Fibroblast of skin of right biceps (primary cell): ENCODE measurements at places on chromosomes 4 and X.

- DNase-seq, result peak; percentile 48
Measured at GRCh38 chr4:53116954-53117353, 248.9 kb downstream of the SCFD2 start.

DNA sequence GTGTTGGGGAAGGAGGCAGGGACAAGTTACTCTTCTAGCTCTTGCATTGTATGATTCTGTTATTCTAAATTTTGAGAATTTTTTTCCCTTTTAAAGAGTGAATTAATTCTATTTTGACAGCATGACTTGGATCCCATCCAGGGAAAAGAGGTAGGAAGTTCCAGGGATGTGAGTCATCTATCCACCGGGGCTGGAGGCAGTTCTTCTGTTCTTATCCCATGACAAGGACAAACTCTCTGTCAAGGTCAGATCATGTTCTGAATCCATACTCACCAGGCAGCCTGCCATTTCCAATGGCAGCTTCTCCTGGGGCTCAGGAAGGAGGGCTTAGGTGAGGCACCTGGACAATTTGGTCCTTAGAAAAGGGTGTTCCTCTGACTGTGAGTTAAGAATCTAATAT, 132.0 kb upstream of the MED14 start:
- DNase-seq, result peak; percentile 72

DNA sequence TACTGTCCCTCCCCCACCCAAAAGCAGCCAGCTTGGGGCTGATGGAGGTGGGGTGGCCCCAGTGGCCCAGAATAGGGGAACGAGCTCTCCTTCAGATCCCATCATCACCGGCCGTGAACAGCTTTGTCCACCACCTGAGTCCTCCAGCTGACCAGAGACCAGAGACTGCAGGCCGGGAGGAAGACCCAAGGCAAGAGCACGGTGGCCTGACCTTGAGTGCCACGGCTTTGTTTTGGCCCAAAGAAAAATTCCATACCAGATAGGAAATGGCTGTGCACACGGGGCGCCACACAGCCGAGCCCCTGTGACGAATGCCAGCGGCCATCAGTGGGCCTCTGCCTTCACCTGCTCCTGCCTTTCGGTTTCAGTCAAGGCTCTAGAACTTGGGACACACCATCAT, 5.2 kb downstream of the HMX1 start:
- DNase-seq, result no peak

DNA sequence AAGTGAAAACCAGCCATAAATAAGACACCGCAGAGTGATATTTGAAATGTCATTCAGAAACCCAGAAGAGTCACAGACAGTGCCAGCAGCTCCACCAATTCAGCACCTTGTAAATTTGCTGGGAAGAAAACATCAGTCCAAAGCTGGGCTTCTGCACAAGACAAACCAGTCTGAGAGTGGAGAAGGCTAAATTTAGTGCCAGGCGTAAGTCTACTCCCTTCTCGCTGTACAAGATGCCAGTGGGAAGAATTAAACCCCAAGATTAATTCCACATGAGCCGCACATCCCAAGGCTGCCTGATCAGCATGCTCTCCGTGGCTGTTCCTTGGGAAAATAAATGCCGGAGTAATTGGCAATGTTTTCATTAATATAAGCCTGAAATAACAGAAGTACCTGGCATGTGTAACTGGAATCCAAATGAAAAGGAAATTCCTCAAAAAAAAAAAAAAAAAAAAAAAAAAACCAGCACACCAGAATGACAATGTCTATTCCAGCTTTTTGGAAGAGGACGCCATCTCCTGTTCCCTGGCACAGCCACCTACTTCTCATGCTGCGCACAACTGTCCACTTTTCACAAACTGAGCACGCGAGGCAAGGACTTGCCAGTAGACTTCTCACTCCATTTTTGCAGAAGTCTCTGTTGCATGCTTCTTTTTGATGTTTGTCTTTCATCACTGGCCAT, 95.5 kb downstream of the NSUN7 start:
- DNase-seq, result peak; percentile 19

DNA sequence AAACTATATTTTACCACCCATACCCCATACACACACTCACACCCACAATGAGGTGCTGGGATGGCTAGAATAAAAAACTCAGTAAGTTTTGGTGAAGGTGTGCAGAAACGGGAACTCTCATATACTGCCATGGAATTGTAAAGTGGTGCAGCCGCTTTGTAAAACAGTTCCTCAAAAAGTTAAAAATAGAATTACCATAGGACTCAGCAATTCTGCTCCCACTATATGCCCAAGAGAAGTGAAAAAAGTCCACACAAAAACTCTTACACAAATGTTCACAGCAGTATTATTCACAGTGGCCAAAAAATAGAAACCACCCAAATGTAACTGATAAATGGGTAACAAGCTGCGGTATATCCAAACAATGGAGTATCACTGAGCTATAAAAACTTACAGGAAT, 6.5 kb downstream of the CENPU start:
- no peak for DNase-seq

DNA sequence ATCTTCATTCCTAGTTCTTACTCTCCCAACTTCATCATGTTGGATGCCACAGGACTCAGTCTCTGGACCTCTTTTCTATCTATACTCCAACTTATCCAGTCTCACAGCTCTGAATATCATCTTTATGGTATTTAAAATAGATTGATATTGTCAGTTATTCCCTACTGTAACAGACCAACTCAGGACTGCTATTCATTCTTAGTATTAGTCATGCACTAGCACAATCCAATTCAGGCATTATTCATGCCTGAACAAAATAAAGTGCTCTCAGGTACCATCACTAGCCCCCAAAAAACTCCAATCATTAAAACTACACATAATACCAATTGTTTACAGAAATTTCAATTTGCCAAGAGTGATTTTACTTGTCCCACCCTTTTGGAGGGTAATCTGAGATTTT, 37.7 kb downstream of the FRYL start:
- DNase-seq, result peak; percentile 23

GRCh38 chr4:176635372-176636261, 157.1 kb downstream of the VEGFC start:
- peak; percentile 85 for DNase-seq

DNA sequence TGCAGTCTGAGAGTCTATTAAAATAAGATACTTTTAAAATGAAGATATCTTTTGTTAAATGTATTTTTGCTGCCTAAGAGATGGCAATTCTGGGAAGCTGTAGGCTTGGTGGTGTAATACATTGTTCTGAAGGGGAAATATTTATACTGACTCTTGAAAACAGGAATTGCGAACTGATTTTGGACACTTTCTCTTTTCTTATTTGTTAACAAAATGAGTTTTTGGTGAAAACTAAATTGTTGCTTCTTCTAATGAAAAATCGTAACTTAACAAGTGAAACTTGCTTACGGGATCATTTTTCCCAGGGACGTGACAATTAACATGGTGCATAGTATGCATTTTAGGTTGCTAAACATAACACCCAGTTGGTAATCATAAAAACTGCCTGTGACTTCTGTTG, 71.0 kb downstream of the RAPGEF2 start:
- no peak for DNase-seq

DNA sequence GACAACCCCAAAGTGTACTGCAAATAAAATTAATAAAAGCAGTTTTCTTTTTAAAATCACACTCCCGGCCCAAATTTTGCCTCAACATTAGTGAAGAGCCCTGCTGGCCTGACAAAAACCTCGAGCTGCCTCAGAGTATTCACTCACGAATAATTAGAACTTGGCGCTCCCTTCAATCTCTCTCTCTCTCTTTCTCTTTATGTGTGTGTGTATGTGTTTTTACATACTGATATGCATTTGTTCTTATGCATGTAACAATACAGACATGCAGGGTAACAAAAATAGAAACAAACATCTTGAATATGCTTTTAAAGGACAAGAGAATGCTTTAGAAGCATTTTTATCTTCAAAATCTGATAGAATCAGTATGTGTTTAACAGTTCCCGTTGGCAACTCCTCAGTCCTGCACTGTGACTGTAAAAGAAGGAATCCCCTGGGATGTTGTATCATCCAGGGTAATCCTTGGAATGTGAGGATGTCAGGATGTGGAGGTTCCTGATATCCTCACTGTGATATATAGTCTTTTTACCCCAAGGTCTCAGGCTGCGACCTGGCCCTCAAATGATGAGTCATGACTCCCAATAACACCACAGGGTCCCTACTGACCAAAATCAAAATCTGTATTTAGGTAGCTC, 53.0 kb downstream of the PTCHD1 start:
- DNase-seq, result peak; percentile 38

GRCh38 chr4:84263415-84263814, 235.7 kb downstream of the NKX6-1 start:
- DNase-seq, result no peak

DNA sequence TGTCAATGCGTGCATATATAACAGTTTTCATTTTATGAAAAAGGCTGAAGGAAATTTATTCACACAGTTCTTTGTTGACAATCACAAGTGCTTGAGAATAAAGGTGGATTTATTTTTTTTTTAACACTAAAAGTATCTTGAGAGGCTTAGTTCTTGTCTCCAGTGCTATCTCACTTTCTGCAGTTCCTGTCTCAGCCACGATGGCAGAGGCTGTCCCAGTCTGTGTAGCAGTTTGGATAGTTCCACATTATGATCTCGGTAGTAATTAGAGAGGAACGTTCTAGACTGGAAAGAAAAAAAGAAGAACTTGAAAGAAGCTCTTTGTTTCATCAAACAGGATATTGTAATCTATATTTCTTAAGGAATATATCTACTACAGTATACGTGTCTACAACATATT, 229.0 kb downstream of the UGT8 start:
- no peak for DNase-seq

DNA sequence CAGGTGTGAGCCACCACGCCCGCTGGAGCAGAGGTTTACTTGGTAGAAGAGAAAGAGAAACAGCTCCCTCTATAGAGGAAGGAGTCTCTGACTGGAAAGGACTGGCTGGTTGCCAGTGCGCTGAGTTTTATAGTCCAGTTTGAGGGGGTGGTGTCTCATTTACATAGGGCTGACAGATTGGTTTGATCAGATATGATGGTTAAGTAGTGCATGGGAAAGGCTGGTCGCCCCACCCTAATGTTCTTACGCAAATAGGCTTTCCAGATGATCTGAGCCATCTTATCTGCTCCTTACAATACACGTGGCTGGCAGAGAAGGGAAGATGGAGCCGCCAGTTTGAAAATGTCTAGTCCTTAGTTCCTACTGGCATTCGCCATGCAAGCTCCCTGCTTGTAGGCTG, 439.5 kb downstream of the NAF1 start:
- no peak for DNase-seq

- peak; percentile 84 for DNase-seq
Measured at GRCh38 chr4:128393101-128393704, 105.6 kb upstream of the PGRMC2 start.

- DNase-seq, result no peak
Measured at GRCh38 chr4:102500352-102500695, 835 bp upstream of the NFKB1 start.

DNA sequence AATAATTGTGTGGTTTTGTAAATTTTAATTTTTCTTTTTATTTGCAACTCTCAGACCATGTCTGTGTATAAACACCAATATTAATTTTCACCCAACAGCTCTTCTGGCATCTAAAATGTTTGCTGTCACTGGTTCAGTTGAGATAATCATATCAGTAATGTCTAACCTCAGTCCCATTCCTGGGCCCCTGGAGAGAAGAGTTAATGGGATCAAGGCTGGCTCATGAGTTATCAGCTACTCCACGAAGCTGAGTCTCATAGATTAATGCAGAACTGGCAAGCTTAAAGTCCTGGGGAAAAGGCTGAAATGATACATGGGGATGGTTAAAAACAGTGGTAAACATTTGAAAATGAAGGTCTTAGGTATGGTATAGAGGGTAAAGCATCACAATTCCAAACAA, 28.4 kb upstream of the TSPAN5 start:
- no peak for DNase-seq

GRCh38 chr4:73895201-73896175, 26.3 kb downstream of the CXCL1 start:
- DNase-seq, result peak; percentile 67

- no peak for DNase-seq
Measured at GRCh38 chr4:148510211-148510610, 68.0 kb upstream of the NR3C2 start.

DNA sequence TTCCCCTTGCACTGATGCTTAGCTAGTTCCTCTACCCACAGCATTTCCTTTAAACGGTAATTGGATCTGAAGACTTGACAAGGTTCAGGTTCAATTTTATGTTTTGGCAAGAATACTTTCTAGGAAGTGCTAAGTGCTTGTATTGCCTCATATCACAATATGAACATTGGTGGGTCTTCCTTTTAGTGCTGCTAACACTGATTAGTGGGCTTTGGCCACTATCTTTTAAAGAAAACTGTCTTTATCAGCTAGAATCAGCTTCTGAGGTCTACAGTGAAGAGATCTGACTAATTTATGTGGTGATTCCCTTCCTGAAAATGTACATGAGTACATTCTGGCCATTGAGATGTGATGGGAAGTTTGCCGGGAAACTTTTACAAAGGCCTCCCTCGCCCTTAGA, 316.7 kb upstream of the KLF3 start:
- no peak for DNase-seq

DNA sequence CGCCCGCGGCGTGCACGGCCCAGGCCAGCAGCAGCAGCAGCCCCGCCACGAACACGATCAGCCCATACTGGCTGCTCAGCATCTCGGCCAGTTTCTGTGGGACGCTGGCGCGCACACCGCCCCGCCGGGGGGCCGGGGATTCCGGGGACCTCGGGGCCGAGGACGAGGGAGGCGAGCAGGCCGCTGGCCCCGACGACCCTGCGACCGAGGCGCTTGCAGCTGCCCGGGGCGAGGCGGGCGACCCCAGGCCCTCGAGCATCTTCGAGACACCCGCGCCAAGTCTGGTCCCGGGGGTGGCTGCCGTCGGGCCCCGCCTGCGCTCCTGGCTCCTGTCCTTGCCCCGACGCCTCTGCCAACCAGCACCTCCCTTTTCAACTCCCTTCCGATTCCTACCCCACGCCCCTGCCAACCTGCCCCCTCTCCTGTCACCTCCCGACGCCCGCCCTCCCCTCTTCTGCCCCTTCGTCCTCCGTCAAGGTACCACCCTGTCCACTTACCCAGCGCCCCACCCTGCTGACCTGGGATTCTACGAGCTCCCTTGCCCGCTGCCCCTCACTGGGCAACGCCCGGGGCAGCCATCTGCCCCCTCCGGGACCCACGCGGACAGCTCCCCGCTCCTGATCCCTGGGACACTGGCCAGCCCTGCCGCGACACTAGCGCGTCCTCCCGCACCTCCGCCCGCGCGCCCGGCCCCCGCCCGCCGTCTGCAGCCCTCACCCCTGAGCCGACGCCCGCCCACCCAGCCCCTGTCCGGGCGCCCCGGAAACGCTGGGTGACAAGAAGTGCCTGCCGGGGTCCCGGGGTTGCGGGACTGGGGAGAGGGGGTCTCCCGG, at the start of gene OTOP1:
OTOP1 (minus strand) TSS at position 324 of the 833 bp plus-strand sequence; CDS start at position 259, 65 bp downstream.
- DNase-seq, result no peak

DNA sequence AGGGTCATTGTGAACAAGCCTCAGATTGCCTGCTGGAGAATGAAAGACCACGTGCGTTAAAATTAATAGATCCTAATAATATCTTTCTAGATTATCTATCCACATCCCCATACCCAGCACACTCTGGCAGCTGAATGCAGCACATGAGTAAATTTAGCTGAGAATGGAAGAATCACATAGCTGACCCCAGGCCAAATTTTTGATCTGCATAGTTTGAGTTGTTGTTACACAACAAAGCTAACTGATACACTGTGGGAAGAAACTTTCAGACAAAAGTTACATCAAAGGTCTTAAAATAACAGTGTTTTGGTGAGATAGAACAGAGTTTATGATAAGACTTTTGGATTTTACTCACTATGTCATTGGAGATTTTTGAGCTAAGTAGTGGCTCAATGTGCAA, 72.4 kb upstream of the ANXA10 start:
- peak; percentile 24 for DNase-seq
